ENCODE measurements at places on chromosomes 13 and 19.

DNA sequence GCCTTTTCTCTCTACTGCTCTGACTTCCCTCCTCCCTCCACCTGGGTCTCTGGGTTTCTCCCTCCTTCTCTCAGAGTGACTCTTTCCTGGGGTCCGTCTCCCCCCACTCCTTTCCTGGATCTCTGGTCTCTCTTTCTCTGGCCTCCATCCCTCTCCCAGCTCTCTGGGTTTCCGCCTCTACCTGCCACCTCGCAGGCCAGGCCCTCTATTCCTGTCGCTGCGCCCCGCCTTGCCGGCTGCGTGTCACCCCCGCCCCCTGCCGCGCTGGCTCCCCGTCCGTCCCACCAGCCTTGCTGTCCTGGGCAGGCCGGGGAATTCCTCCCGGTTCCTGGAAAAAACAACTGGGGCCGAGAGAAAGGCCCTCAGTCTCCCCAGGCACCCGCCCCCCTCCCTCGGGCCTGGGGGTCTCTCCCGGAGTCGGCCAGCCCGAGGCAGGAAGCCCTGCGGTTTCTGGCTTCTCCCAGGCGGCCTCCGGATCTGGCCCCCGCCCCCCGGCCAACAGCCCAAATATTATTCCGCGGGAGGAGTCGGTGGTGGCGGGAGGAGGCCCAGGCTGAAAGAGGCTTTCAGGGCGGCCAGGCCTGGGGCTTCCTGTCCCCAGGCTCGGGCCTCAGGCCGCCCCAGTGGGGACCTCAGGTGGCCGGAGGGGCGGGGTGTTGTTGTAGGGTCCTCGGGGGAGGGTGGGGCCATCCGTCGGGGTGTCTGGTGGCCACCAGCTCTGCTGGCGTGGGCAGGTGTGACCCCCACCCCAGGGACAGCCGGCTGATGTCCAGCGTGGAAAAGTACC, 9.3 kb downstream of the IRF2BP1 start:
- no peak for DNase-seq

DNA sequence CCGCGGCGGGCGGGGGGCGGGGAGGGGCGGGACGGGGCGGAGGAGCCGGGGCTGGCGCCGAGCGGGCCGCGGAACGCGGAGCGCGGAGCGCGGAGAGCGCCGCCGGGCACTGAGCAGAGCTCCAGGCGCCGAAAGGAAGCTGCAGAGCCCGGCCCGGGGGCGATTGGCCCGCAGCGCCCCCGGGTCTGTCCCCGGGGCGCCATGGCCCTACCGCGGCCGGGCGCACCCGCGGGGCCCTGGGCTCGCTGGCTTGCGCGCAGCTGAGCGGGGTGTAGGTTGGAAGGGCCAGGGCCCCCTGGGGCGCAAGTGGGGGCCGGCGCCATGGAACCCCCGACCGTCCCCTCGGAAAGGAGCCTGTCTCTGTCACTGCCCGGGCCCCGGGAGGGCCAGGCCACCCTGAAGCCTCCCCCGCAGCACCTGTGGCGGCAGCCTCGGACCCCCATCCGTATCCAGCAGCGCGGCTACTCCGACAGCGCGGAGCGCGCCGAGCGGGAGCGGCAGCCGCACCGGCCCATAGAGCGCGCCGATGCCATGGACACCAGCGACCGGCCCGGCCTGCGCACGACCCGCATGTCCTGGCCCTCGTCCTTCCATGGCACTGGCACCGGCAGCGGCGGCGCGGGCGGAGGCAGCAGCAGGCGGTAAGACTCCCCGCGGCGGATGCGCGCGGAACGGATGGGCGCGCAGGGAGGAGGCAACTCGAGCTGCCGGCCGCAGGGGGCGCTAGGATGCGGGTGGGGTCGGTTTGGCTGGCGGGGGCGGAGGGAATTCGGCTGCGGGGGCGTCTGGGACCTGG, at the start of gene PDE4A:
TSS of gene PDE4A (plus strand) at position 95 of the 796 bp plus-strand sequence. CDS start at position 322, 227 bp downstream.
- DNase-seq, result no peak

DNA sequence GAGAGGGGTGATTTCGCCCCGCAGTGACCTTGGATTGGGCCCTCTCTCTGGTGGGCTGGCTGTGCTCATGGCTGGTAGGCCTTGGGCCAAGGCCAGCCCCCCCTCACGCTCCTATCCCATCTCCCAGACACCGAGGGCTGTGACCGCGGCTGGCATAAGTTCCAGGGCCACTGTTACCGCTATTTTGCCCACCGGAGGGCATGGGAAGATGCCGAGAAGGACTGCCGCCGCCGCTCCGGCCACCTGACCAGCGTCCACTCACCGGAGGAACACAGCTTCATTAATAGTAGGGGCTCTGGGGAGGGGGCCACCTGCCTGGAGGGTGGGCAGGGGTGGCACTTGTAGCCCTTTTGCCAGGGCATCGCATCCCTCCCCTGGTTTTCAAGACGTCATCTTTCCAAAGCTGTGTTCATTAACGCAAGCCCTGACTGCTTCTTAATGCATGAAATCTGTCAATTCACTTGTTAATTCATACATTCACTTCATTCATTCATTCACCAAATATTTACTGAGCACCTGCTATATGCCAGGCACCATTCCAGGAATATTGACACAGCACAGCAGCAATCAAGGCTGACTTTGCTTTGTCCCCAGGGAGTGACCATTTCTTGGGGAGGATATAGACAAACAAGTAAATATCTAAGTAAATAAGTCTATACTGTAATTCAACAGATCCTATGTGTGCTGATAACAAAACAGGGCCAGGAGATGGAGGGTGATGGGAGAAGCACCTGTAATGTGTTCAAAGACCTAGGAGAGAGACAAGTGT, 26.6 kb downstream of the NCAN start:
- DNase-seq, result no peak

GRCh38 chr19:58566989-58567388, 6.1 kb downstream of the MZF1 start:
- no peak for DNase-seq

DNA sequence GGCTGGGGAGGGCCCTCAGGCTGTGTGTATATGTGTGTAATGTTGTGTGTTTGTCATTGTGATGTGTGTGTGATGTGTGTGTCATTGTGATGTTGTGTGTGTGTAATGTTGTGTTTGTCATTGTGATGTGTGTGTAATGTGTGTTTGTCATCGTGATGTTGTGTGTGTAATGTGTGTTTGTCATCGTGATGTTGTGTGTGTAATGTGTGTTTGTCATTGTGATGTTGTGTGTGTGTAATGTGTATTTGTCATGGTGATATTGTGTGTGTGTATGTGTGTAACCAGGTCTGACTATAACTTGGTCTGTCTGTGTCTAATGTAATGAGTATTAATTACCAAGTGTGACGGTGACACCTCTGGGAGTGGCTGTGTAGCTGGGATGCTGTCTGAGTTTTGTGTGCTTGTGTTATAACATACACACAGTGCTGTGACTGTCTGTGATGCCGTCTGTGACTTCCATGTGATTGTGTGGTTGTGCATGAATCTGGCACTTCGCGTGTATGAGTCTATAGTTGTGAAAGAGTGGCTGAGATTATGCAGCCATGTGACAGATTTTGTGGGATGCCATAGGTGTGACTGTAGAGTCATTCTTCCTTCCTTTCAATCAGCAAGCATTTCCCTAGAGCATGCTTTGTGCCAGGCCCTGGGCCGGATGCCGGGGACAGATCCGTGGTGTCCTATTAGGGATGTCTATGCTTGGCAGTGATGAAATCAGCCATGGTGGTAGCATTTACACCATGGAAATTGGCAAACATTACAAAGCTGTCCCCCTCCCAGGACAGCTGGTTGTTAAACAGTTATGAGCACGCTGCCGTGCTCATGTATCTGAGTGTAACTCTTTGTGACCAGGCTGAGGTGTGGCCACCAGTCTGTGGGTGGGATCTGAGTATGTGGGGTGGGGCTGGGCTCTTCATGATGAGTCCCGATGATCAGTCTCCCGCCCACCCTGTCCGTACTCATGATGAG, 6.4 kb downstream of the TNFSF14 start:
- no peak for DNase-seq

DNA sequence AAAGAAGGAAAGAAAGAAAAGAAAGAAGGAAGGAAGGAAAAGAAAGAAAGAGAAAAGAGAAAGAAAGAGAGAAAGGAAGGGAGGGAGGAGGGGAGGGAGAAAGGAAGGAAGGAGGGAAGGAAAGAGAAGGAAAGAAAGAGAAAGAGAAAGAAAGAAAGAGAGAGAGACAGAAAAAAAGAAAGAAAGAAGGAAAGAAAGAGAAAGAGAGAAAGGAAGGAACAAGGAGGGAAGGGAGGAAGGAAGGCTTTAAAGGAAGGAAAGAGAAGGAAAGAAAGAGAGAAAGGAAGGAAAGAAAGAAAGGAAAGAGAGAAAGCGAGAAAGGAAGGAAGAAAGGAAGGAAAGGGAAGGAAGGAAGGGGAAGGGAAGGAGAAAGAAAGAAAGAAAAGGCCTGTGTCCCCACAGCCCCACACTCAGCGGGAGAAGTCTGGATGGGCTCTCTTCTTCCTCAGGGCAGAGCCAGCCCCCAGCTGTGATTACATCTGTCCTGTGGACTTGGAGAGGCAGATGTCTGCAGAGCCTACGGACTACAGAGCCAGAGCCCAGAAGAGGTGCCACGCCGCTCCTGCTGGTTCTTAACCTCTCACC, 9.6 kb downstream of the PTPRH start:
- DNase-seq, result no peak

DNA sequence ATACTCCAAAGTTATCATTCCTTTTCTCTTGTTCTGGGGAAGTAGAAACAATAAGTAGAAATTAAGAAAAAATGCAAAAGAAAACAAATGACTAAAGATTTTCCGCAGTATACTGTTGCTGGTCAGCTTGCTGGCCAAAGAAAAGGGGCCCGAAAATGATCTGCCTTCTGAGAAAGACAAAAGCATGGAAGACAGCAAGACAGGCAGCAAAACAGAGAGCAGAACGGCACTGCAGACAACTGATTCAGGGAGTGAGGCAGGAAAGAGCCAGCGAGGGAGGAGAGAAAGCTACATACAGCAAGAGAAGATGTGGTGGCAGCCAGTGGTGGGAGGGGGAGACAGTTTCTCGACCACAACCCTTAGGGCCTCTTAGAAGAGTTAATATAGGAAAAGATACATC, 5.3 kb upstream of the DOCK9 start:
- no peak for DNase-seq

DNA sequence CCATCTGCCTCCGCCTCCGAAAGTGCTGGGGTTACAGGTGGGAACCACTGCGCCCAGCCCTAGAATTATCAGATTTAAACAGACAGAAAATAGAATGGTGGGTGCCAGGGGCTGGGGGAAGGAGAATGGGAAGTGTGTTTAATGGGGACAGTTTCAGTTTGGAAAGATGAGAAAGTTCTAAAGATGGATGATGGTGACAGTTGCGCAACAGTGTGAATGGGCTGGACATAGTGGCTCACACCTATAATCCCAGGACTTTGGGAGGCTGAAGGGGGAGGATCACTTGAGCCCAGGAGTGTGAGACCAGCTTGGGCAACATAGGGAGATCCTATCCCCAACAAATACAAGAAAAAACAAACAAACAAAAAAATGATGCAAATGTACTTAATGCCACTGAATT, 15.9 kb downstream of the KANK2 start:
- DNase-seq, result no peak

DNA sequence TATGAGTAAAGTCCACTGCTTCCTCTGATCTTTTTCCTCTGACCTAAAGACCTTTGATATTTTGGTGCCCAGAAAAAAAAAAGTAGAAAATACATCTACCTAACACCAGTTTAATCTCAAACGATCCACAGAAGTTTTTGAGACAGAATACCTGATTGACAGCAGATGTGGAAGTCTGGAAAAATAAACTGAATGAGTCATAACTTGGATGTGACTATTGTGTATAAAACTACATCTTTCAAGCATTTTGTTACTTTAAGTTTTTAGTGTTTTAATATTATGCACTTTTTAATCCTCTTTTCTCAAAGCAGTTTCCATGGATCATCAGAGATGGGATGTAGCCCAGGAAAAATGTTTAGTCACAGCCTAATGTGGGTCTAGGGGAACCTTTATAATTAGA, 216.1 kb downstream of the SLITRK1 start:
- no peak for DNase-seq

GRCh38 chr19:1765232-1765903, 12.1 kb downstream of the ONECUT3 start:
- no peak for DNase-seq

DNA sequence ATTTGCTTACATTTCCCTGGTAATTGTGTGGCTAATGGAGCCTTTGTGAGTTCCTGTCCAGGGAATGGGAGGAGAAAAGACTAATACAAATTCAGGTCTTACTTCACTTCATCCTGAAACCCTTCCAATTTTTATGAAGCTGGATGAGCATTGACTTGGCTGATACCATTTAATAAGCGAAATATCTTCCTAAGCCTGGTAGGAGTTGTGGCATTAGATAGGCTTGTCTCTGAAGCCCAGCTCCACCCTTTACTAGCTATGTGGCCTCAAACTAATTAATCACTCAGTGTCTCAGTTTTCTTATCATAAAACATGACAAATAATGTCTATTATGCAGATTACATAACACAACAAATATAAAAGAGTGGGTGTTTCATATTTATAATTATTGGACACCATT, 106.3 kb downstream of the FGF9 start:
- DNase-seq, result no peak

- DNase-seq, result no peak
Measured at GRCh38 chr13:24275041-24275440, 34.3 kb upstream of the C1QTNF9 start.

DNA sequence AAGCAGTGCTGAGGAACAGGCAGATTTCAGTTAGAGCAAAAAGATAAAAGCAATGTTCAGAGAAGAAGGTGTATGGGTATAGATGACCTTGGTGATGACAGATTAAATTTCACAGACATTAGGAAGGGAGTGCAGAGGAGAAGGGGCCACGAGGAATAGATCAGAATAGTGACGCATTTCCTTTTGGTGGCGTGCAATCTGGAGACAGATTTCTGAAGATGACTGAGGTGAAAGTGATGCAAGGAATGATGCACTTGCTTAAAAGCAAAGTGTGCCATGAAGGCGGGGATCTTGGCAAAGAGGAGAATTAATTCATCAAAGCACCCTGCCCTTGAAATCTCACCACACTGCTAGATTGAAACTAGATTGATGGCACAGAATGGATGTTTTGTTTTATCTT, 202.4 kb downstream of the ITGBL1 start:
- no peak for DNase-seq

DNA sequence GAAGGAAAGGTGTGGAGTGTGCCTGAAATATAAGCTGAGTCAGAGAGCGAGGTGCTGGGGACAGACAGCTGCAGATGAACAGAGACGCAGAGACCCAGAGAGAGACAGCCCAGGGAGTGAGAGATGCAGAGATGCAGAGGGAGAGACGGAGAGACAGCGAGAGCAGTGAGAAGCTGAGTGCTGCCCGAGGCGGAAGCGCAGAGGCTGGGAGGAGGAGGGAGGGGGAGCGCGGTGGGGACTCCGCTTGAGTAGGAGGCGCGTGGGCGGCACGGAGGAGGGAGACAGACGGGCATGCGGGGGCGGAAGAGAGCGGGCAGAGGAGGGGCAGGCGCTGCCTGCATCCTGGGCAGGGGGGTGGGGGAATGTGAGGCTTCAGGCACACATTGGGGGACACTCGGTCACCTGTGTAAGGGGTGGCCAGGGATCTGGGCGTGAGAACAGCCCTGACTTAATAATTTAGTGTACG, 25.7 kb downstream of the SLC8A2 start:
- DNase-seq, result peak; percentile 62
